ENCODE measurements at places on chromosomes 6 and 20.

DNA sequence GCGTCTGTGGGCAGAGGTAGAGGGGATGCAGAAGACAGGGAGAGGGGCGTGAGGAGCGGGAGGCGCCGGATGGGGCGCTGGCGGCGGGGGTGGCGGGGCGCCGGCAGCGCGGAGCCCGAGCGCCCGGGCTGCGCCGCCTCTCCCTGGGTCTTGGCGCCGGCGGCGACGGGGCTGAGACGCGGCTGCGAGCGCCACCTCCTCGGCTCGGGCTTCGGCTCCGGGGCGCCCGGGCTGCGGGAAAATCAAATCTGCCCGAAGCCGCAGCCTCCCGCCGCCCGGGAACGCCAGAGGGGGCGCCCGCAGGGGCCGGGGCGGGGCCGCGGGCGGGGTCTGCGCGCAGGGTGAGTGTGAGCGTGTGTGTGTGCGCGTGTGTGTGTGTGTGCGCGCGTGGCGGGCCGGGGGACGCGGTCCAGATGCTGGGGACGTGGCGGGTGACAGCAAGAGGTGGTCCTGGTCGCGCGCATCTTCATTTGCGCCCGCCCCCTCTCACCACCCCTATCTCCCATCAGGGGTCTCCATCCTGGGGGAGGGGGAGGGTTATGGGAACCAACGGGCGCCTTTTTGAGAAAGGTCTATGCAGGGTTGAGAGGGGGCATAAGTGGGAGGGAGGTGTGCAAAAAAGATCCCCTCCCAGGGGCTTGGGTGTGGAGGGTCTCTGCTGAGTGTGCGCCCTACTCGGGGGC, 646 bp upstream of the CPNE5 start:
- DNase-seq, result peak; percentile 87

DNA sequence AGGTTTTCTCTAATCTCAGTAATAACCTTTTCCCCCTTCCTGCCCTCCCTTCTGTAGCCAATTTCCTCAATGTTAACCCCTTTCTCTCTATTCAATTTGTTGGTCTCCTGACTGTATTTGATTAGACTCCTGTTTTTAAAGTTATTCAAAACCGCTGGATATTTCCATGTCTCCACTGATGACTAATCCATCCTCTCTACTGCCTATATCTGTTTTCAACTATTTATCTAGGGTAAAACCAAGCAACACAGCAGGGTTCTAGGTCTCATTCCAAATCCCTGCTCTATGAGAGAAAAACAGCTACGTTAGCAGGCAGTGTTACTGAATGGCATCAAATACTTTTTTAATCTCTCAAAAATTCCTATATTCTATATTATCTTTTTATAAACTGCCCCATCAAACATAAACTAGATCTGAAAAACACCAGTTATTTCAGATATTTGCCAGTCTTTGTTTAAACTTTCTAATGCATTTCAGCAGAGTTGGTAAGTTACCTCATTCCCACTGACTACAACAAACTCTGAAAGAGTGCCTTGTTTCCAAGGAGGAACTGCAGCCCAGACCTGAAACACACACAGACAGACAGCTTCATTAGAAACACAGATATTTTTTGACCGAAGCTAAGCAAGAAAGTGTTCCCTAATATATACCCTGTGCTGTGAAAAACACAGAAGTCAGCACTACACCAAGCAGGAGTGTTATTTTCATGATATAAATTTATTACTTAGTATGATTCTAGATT, 8.2 kb downstream of the RTN4IP1 start:
- no peak for DNase-seq

DNA sequence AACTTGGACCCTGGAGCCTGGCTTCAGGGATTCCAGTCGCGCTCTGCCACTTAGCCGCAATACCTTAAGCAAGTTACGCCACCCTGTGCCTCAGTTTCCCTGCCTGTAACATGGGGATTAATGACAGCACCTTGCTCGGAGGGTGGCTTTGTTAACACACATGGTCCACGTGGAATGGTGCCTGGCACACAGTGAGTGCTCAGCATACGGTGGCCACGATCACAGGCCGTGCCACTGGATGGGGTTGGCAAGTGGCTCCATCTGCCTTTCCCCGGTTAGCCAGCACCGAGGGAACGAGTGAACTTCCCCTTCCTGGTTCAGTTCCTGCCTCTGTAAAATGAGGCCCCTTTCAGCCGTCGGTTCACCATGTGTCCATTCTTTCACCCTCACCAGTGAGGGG, 17.2 kb downstream of the C6orf132 start:
- no peak for DNase-seq

DNA sequence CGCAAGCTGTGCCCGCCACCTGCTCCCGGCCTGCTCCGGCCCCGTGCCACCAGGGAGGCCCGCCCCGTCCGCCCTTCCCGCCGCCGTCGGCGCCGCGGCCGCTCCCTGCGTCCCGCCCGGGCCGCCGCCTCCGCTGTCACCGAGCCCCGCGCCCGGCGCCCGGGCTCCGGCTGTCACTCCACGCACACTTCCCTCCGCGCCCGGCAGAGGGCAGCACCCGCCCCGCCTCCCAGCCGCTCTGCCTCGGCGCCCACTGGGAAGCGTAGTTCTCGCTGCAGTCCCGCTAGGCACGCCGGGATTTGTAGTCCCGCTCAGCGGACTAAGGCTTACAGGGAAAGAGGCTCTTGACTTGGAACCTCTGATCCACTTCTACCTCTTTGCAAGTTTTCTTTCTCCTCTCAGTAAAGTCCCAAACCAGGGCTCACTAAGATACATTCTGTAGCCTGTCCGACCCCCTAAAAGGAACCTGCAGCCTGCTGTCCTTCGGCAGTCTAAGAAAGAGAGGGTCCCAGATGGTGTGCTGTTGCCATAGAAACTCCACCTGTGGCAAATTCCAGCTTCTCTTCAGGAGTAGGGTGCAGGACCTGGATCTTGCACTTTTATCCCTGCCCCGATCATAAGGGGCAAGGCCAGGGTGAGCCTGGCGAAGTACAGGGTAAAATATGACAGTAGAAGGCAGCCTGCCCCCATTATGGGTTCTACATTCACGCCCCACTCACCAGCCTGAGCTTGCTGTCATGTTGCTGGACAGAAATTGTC, at the start of gene TFEB:
Gene TFEB (minus strand): TSS at position 182 of the 759 bp plus-strand sequence. CDS start 44,395 bp downstream, outside the sequence.
- peak; percentile 96 for DNase-seq

GRCh38 chr6:126427713-126428112, 87.8 kb downstream of the CENPW start:
- DNase-seq, result no peak

- peak; percentile 48 for DNase-seq
Observed at GRCh38 chr20:16107172-16107870, 465.9 kb downstream of the KIF16B start.

GRCh38 chr20:23659989-23660837, 22.5 kb upstream of the CST3 start:
- DNase-seq, result no peak

GRCh38 chr20:46978951-46979491, 84.4 kb downstream of the EYA2 start:
- DNase-seq, result no peak

DNA sequence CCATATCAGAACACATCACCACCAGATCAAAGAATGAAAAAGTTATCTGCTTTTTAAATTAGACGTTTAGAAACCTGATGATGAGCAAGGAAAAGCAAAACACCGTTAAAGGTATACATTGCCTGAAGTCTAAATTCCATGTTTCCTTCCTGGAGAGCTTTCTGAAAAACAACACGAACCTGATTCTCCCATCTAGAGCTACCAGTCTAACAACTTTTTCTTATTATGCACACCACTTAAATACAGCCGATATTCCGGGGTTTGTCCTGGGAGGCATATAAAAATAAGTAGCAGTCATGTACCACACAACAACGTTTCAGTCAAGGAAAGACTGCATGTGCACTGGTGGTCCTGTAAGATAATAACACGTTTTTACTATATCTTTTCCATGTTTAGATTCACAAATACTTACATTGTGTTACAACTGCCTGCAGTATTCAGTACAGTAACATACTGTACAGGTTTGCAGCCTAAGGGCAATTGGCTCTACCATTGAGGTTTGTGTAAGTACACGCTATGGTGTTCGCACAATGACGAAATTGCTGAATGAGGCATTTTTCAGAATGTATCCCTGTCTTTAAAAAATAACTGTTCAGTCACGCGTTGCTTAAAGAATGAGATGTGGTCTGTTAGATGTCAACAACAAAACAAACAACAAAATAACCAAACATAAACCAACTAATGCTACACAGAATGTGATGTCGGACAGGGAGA, 19.1 kb upstream of the LYRM2 start:
- DNase-seq, result no peak

DNA sequence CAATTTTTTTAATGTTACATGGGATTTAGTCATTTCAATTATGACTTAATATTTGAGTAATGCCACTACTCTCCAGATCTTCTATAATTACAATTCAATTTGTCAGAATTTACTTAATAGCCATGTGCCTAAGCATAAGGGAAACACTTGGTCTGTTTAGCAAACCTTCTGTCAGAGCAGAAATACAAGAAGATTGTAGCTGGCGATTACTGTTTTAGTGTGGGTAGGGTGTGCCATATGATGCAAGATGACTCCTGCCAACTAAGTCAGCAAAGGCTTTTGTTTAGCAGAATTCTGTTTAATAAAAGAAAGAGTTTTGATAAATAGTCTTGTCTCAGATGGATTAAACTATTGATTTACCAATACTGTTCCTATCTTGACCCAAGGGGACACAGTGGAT, 455.4 kb downstream of the RNF144B start:
- no peak for DNase-seq

DNA sequence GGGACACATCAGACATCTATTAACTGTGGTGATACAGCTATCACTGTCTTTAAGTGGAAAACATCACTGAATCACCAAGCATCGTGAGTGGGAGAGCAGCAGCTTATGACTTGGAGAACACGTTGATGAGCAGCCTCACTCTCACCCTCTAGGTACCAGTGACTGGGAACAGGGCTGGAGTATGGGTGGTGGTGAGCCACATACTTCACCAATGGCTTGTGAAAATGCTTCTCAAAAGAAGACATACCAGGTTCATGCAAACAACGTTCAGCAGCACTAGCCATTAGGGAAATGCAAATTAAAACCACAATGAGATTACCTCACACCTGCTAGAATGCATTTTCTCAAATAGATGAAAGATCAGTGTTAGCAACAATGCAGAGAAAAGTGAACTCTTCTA, 25.3 kb downstream of the SNX5 start:
- DNase-seq, result no peak

GRCh38 chr6:56374841-56375369, 127.5 kb upstream of the COL21A1 start:
- DNase-seq, result no peak

- DNase-seq, result peak; percentile 71
Observed at GRCh38 chr20:32496811-32497533, 88.2 kb downstream of the NOL4L start.

DNA sequence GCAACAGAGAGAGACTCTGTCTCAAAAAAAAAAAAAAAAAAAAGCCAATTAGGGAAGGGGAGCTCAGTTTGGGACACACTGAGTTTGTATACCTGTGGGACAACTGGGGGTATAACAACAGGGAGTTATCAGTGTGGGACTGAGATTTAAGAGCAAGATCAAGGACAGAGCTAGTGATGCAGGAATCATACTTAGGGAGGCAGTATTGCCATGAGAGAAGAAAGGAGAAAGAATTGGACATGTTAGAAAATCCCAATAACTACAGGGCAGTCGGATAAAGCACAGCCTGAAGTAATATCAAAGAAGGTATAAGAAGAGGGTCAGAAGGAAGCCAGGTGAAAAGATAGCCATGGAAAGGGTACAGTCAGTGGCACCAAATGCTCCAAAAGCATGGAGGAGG, 121.2 kb downstream of the PTPRT start:
- no peak for DNase-seq

DNA sequence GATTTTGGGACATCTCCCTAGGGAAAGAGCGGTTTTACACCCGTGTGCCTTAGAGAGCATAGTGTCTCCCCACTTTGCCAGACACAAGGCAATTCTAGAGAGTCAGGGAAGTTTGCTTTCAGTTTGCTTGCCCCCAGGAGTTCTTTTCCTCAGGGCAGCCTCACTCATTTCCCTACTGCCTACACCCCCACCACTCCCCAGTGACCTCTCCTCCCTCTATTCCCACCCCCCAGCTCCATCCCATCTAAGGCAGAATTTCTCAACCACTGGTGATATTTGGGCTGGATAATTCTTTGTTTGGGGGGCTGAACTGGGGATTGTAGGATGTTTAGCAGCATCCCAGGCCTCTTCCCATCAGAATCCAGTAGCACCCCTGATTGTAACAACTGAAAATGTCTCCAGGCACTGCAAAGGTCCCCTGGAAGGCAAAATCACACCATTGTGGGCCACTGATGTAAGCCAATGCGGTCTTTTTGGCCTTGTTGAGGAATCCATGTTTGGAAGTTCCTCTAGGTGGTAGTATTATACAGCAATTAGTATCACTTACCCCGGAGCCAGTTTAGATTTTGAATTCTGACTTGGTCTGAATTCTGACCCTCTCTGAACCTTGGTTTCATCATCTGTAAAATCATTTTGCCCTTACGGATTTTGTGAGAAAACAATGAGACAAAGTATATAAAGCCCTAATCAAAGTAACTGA, 1.3 kb downstream of the EPPIN start:
- DNase-seq, result peak; percentile 10

- DNase-seq, result no peak
Observed at GRCh38 chr6:41266541-41266940, 19.9 kb downstream of the TREM1 start.

DNA sequence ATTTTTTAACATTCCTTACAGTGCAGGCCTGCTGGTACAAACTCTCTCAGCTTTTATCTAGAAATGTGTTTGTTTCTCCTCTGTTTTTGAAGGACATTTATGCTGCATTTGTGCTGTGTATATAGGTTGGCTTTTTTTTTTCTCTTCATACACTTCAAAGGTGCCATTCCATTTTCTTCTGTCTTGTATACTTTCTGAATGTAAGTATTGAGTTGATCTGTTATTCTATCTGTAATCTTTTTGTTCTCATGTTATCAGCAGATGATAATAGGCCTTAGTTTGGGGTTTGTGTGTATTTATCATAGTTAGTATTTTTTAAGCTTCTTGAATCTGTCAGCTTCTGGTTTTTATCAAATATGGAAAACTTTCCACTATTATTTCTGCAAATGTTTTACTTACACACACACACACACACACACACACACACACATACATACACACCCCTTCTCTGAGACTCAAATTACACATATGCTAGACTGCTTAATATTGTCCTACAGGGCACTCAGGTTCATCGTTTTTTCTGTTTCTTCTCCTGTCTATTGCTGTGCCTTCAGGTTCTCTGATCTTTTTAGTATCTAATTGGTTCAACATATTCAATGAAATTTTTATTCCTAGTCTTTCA, 74.6 kb downstream of the RPP40 start:
- no peak for DNase-seq
